ENCODE measurements at places on chromosomes 16 and 17.

DNA sequence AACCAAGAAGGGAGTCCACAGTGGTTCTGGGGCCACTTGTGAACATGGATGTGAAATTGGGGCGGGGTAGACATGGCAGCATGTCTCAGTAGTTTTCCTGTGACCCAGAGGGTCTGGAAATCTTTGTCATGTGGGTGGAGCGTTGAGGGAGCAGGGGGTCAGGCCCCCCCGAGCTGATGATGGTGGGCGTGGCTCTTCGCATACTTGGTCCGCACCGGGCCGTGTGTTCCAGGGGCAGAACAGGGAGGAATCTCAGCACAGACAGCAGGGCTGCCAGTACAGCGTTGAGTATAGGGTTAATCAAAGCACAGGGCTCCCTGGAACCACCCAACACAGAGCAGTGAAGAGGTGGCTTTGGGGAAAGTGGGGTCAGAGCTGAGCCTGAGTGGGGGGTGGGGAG, 267.5 kb downstream of the SEC14L1 start:
- DNase-seq: no peak

GRCh38 chr16:55294931-55295342, 29.1 kb upstream of the IRX6 start:
- DNase-seq: no peak

GRCh38 chr16:12961626-12962025, 60.2 kb downstream of the SHISA9 start:
- no peak for DNase-seq

DNA sequence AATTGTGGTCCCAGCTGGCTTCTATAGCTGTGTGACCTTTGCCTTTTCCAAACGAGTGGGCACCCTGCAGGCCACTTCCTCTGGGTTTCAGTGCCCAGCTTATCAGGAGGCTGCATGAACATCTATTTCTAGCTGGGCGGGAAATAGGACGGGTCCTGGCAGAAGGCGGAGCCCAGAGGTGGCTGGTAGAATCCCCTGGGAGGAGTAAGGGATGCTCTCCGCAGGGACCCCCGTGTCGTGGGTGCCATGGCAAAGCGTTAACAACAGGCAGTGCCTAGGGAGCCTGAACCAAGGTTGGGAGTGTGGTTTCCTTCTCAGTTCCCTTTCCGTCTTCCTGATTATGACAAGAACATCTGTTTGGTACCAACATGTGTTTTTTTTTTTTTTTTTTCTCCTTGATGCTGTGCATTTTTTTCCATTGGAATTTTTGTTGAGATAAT, 58.2 kb downstream of the PLCG2 start:
- no peak for DNase-seq

DNA sequence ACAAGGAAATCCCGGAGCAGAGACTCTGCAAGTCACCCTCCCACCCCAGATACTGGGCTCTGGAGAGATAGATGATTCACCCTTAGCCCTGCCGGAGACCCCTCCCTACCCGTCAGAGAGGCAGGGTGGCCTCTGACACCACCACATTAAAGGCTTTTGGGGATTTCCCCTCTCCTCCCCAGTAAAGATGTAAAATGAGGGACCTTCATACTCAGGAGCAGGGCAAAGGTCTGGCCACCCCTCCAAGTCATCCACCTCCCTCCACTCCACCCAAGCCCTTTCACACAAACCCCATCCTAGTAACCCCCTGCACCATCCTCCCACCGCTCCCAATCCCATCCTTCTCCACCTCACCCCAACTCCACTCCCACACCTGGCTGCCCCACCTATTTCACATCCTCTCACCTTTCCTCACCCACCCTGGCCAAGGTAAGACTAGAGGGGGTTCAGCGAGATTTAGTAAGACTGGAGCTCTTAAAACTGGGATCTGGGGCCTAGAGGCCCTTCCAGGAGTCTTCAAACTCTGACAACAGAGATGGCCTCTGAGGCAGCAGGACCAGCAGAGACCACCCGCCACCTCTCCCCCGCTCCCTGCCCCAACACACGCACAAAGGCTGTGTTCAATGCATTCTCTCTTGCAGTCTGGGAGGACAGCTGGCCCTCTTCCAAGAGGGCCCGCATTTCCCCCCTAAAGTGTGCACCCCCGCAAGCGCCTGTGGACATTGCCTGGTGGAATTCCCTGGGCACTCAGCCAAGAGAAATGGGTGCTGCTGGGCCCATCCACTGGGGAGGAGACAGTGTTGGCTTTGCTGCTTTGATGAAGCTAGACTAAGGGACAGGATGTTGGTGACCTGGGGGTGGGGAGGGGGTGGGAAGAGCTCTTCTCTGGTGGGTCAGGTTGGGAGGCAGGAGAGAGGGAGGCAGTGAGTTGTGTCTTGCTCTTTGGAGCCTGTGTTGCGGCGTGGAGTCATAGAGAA, 1.1 kb downstream of the ABAT start:
- peak; percentile 50 for DNase-seq

GRCh38 chr17:18039535-18040260, 490 bp downstream of the GID4 start:
- no peak for DNase-seq

- no peak for DNase-seq
Measured at GRCh38 chr17:38341035-38341721, 2.6 kb downstream of the GPR179 start.

DNA sequence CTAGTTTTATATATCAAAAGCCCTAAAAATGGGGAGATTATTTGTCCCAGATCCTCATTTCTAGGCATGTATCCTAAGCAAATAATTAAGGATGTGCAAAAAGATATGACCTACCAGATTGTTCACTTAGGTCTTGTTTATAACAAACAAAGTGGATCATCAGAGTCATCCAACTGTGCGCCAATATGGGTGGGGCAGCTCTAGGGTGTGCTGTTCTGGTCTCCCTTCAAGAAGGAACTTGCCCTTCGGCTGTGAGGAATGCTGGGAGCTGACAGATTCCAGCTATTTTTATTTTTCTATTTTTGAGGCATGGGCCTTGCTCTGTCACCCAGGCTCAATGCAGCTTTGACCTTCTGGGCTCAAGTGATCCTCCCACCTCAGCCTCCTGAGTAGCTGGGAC, 13.8 kb downstream of the CHP2 start:
- DNase-seq: no peak

GRCh38 chr16:9907752-9908151, 274.5 kb downstream of the GRIN2A start:
- no peak for DNase-seq

DNA sequence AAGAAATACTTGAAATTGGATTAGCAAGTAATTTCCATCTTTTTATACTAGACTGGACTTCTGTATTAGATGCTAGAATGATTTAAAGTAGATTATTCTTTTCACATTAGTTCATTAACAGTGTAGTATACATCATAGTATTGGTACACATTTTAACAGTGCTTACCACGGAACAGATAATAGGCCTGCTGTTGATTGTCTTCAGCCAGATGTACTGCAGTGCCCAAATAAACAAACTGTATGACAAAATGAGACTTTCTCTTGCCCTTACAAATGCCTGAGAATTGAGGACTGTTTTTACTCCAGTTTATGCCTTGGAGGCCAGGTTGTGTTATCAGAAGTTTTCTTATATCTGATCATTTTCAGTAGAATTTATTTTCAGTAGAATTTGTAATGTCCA, 631 bp downstream of the EVI2A start:
- no peak for DNase-seq

GRCh38 chr16:49857423-49858181, 1.7 kb upstream of the ZNF423 start:
- peak; percentile 83 for DNase-seq

DNA sequence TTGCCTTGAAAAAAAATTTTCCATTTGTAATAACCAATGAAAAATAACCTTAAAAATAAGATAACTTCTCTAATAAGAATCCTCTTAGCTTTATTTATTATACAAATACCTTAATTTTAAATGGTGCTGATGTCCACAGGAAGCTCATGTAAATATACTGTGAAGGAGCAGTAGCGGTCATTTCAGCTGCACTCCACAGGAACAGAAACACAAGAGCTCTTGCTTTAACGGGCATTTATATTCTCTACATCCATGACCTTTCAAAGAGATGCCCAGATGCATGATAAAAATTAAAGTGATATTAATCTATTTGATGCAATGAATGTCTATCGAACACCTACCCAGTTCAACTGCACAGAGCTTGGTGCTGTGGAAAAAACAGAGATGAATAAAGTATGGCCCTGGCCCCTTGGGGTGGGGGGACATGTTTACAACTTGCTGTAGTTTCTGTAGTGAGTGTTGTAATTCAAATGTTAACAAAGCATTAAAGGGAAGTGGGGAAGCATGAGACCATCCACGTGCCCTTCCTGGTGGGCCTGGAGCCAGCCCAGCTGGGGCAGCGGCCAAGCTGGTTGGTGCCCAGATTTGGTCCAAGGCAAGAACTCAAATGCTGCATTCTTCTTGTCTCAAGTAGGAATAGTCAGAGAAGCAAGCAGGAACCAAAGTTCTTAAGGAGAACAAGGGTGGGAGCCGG, 47.9 kb downstream of the IQCK start:
- DNase-seq: no peak

- DNase-seq: no peak
Measured at GRCh38 chr16:72367851-72368250, 195.9 kb upstream of the PMFBP1 start.

- peak; percentile 65 for DNase-seq
Measured at GRCh38 chr17:35947156-35947585, 3.7 kb upstream of the LYZL6 start.

- DNase-seq: no peak
Measured at GRCh38 chr16:531494-532125, 4.1 kb downstream of the CAPN15 start.

DNA sequence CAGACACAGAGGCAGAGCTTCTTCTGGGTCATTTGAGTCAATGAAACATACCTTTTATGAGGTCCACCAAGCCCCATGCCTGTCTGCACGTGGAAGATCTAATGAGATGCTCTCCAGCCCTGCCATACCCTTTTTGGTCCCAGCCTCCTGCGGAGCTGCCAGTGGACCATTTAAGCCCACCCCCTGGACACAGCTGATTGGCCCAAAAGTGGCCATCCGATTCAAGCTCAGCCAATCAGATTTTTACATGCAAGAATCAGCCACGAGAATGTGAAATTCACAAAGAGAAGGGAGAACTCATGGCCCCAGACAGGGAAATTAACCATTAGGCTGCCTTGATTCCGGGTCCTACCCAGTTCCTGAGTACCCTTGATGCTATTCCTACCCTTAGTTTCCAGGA, 231.0 kb upstream of the EEF2KMT start:
- no peak for DNase-seq

All from GM13976 (cell line).